OCI-M1 (cell line): ENCODE measurements at places on chromosomes 6 and 20.

- peak; percentile 24 for DNase-seq
Measured at GRCh38 chr6:45415315-45415714, 37.6 kb upstream of the SUPT3H start.

DNA sequence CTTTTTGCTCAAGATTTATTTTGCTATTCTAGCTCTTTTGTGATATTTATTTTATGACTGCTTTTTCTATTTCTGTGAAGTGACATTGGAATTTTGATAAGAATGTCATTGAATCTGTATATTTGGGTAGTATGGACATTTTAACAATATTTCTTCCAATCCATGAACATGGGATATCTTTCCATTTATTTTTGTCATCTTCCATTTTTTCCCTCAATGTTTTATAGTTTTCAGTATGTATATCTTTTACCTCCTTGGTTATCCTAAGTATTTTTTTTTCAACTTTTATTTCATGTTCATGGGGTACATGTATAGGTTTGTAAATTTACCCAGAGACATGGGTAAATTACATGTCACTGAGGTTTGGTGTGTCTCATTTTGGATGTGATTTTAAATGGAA, 74.1 kb upstream of the PREP start:
- DNase-seq: no peak

DNA sequence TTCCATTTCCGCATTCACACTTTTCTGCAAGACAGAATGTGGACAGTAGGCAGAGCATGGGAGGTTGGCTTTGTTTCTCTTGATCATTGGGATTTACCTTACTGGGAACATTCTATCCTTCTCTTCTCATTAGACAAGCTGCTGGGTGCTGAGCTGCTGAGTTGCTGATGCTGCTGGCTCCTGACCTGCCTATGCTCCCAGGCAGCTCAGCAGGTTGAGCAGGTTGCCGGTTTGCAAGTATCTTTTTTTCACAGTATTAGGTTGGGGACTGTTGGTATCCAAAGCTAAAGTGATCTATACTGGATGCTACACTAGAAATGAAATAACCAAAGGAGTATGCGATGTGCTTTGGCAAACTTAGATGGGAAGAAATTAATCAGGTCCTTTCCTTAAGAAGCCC, 23.7 kb upstream of the ADGRF4 start:
- no peak for DNase-seq

- peak; percentile 39 for DNase-seq
Measured at GRCh38 chr6:139962654-139963347, 588.4 kb upstream of the CITED2 start.

- peak; percentile 53 for DNase-seq
Measured at GRCh38 chr6:32462609-32463008, 22.9 kb downstream of the HLA-DRA start.

- peak; percentile 82 for DNase-seq
Measured at GRCh38 chr20:59222253-59223181, 58.9 kb downstream of the ZNF831 start.

DNA sequence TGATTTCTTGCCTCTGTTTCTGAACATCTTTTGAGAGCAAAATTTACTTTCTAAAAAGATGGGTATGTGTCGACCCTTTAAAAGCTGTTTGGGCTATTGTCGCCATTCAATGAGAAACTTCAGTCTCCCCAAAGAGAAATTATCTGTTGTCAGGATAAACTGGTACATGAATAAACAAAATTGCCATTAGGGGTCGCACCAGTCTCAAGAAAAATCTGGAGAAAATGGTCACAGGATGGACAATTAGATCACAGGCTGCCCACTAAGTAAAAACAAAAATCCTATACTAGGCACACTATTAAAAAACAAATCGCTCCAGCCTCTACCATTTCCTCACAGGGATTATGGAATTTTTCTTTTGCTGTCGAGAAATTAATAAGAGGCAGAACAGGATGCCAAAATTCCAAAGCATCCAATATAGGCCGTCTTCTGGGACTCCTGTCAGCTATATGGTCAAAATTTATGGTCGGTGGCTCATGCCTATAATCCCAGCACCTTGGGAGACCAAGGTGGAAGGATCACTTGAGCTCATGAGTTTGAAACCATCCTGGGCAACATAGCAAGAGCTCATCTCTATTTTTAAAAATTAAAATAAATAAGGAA, 5.5 kb upstream of the HLA-E start:
- DNase-seq: peak; percentile 91

DNA sequence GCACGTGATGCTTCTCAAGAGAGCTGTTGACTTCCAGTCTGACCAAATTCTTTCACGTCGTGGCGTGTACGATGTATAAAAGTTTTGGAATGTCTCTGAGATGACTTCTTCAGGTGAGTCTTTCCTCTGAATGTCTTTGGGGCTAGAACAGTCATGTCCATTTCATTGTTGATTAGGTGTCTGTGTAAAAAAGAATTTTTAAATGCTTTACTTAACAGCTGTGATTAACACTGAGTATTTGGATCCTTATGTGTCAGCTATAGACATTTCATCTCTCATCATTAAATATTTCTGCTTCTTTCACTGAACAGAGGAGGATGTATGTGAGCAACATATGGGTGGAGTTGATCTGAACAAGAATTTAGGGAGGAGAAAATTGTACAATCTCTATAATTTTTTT, 29.3 kb upstream of the KIF13A start:
- DNase-seq: no peak

DNA sequence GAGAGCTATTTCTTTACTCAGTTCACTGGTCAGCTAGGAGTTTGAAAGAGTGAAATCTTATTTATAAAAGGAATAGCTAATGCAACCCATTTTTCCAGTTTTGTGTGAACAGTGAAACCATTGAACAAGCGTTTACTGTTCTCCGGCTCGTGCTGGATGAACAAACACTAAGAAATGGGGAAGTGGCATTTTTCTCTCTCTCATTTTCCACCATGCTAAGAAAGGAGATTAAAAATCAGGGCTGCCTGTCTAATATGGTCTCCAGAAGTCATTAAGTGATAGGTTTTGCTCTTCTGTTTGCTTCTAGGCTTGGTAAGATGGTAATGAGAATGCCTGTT, 774 bp upstream of the SFT2D1 start:
- DNase-seq: peak; percentile 89

GRCh38 chr6:115570331-115570730, 490.4 kb downstream of the FRK start:
- no peak for DNase-seq

DNA sequence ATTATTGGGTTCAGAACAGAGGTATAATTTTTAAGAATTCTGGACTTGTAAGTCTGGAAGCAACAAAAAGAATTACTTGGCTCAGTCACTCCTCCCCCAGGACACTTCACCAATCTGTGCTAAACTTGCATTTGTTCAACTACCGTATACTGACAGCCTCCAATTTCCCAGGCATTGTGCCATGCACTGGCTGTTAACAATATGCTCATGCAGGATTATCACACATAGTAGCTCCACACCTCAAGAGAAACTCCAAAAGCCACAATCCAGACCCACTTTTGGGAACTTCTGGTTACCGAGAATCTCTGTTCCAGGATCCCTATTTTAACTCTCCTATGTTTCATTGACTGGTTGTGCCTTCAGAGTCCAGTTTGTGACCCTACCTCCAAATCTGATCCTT, 7.7 kb downstream of the ADGRF1 start:
- DNase-seq: no peak

DNA sequence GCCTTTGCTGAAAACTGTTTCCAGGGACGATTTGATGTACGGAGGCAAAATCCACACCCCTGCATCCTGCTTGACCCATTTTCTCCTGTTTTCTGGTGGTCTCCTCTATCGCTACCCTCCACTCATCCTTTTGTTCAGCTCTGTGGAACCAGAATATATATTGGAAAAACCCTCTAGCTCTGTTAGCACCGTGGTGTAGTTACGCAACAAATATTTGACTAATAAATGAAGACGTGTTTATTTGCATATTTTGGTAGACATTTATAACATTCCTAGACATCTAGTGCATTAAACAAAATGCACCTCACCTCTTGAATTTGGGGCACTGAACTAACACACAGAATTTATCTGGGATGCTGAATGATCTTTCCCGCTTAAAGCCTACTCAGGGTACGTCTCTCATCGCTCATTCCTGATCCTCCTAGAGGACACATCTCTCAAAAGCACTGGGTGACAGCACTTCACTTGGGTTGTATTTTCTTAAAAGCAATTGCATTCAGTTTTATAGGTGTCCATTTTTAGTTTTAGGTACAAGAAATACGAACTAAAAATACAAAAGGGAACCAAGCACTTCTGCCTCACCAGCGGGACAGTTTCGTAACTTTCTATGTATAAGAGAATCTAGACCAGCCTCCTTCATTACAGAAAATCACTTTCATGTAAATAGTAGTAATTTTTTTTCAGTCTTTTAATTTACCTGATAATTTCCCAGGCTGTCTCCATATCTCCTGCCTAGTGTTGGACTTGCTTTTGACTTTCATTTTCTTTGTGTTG, 59.2 kb downstream of the SNRNP48 start:
- no peak for DNase-seq

DNA sequence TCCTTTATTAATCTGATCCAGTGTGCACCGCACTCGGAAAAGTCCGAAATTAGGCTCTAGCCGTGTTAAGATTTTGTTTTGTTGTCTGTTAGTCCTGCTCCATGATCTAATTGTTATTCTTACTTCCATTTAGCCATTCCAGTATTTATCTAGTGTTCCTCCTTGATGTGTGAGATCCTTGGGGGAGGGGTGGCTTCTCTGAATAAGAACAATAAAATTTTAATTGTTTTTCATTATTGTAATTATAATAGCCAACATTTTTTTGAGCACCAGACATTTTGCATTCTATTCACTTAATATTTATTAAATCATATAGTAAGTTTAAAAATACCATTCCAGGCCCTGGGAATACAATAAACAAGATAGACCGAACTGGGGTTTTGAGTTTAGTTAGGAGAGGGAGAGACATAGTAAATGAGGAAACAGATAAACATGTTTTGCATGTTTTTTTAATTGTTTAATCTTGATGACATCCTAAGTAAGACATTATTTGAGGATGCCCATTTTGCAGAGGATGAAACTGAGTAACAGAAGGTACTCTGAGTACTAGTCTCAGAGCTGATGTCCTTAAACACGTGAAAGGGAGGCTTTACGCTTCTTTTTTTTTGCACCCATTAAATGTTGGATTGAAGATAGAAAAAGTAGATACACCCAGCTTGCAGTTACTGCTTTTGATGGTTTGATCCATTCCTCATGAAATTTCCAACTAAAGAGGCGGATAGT, 1.2 kb downstream of the CBFA2T2 start:
- no peak for DNase-seq

DNA sequence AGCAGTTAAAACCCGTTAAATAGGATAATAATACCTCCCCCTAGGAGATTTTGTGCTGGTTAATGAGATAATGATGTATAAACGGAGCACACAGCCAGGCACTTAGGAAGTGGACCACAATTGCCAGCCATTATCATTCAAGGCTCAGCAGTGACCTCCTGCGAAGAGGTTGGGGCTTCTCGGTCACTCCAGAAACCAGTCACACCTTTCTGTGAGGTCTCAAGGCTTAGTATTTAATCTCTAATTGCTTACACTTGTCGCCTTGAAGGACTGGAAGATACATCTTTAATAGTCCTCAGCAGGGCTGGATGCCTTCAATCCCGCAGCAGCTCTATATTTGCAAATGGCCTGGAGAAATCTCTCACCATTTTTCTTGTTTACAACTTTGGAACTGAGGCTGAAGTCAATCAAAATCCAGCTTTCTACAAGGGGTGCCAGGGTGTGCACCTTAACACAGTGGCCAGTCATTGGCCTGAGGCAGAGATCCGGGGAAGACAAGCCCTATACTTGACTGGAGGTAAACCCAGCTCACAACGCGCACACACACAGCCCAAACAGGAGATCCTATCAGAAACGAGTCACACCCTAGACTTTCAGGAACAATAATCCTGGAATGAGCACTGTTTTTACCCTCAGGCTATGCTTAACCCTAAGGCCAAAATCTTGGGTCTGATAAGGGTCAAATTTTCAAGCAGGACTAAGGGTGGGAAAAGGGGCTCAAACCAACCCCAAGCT, 1.2 kb downstream of the POU5F1 start:
- no peak for DNase-seq

DNA sequence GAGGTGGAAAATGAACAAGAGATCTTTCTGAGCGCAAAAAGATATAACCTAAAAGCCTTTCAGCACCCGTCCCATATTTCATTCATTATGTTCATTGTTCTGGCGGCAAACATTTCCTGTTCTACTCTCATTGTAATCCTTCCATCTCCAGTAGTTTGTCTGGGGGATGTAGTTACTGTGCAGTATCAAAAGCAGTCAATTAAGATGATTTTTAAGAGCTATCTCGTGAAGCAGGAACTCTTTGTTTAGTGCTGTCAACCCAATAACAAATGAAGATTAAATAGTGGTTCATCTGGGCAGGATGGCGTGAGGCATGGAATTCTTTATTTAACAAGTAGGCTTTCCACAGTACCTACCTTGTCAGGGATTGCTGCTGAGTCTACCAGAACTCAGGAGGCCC, 876.7 kb downstream of the HACE1 start:
- no peak for DNase-seq

DNA sequence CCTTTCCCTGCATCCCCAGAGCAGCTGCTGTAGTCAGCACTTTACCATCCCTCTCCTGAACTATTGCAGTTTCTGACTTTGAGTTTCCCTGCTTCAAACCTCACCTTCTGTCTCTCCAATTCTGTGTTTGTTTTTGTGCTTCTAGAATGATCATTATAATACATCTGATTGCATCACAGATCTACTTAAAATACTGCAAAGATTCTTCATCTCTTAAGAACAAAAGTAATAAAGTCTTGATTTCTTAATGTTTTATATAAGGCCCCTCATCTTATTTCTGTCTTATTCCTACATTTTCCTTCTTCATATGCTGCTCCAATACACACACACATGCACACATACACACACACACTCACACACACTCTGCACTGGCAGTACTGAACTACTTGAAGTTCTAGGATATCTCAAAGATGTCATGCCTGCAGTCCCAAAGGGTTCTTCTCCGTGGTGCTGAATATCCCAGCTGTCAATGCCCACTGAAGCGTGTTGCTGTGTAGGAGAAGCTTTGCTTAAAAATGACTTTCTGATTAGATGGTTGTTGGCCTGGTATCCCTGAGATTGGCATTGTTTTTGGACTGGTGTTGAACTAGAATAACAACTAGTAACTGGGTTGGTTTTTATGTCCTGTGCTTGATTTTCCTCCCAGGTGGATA, 97.2 kb downstream of the MAP3K4 start:
- no peak for DNase-seq

DNA sequence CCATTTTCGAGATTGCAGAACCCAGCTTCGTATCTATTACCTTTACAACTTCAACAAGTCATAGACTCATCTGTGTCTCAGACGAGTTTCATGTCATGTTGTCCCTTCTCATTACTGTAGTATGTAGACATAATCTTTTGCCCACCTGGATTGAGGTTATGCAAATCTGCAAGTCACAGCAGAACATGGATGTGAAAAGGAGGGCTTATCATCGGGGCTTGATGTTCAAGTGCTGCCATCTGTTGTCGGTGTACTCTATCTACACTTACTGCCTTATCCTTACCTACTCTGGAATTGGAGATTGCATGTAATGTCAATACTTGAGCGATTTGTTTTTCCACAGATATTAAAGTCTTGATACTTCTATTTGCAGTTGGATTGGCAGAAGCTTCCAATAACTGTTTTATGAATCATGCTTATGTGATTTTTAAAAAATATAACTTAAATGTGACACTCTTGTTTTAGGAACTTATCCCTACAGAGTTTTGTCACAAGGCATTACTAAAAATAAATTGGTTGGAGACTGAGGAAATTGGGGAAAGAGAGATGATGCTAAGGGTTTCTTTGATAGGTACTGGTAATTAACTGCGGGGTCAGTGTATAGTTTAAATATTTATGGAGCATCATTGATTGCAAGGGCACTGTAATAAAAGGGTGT, 3.0 kb upstream of the GOPC start:
- DNase-seq: peak; percentile 83
